ENCODE measurements at places on chromosomes 7 and 10.

- DNase-seq, result no peak
These were observed 29.8 kb downstream of the PRR15 start for GRCh38 chr7:29593459-29593858.

DNA sequence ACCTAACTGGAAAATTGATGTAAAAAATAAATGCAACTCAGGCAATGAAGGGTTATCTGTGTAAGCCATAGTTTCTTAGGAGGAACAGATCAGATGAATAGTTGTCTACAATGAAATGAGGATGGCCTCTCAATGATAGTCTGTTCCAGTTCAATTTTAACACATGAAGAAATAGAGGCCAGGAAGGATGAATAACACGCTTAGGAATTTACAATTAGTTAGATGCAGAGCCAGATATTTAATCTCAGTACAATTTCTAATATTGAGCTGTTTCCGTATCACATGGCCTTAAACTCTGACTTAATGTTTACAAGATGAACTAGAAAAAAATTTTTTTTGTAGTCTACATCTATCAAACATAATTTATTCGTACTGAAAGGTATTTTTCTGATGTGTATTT lies 176.6 kb downstream of the GALNT11 start:
- no peak for DNase-seq

- peak; percentile 99 for DNase-seq
These were observed at the start of gene GNA12 for GRCh38 chr7:2844153-2845033. Gene GNA12 (minus strand): TSS chr7:2844308. CDS start chr7:2844161, 147 bp downstream.

DNA sequence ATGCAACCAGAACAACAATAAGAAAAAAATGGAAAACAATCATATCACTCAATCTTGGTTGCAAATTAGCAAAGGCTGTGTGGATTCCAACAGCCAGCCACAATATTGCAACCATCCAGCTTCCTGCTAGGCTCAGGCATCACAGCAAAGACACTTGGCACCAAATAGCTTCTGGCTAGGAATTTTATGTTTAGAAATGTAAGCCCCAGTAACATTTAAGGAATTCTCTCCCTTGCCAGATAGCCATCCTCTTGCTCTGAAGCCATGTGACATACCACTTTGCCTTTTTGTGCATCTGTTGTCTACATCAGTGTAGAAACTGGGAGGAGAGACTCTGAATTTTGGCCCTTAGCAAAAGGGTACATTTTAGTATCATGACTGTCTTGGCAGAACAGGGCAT lies 22.2 kb downstream of the MKX start:
- no peak for DNase-seq

DNA sequence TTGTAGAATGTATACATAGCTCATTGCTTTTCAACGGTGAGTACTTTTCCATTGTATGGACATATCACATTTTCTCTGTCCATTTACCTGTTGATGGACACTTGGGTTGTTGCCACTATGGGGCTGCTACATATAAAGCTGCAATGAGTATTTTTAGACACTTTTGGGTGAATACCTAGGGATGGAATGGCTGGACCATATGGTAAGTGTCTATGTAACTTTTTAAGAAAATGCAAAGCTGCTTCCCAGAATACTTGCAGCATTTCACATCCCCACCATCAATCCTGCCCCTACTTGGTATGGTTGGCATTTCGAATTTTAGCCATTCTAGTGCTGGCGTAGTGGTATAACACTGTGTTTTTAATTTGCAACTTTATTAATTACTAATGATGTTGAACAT lies 274.6 kb downstream of the TNS3 start:
- no peak for DNase-seq

DNA sequence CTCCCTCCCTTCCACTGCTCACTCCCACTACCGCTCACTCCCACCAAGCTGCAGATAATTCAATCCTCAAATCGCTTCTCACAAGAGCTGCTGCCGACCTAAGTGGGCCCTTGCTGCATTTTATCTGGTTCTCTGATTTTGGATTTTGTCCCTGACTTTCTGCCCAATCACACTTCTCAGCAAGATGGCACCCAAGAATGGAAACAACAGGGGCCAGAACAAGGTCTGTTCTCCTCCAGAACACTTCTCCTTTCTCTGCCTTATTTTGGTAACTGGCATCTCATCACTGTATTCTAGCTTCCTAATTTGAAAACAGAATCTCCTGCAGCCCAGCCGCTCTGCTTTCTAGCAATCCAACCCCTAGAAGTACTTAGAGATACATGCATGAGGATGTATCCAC lies 172.8 kb downstream of the GRID1 start:
- no peak for DNase-seq

GRCh38 chr10:3774018-3774813 lies 10.8 kb downstream of the KLF6 start:
- DNase-seq, result no peak

- DNase-seq, result no peak
These were observed 30.7 kb upstream of the INPP5A start for GRCh38 chr10:132506711-132507408.
